Activated CD4-positive, alpha-beta T cell treated with anti-CD3 and anti-CD28 coated beads, Interleukin-10, Interleukin-2, amounts not matched to agents 100 ng/mL and 50 ng/mL, durations not matched to agents 16 hours and 8 hours (primary cell): ENCODE measurements at places on chromosomes 5 and 9.
A peak's percentile ranks its signal among the peaks of the same experiment; 100 is the strongest.

- DNase-seq: no peak
Observed at GRCh38 chr9:93622691-93623090, 46.3 kb downstream of the PHF2 start.

DNA sequence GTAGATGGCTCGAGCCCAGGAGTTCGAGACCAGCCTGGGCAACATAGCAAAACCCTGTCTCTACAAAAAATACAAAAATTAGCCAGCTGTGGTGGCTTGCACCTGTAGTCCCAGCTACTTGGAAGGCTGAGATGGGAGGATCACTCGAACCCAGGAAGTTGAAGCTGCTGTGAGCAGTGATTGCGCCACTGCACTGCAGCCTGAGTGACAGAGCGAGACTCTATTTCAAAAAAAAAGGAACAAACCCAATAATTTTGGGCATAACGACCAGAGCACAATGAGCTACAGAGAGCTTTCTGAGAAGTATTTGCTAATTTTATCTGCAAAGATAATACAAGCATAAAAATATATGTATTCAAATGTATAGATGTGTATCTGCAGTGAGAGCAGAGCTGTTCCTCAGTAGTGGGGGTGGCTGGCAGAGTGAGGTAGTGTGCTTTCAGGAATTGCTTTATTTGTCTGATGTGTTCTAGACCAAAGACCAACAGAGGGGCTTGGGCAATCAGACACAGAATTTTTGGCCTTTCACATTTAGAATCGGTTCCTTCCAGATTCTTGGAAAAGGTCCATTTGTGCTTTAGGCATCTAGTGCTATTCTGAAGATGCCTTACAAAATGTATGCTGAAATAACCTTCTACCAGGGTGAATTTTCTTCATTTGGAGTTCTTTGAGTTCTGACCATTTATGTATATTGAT, 5.2 kb downstream of the DOCK8 start:
- no peak for DNase-seq

DNA sequence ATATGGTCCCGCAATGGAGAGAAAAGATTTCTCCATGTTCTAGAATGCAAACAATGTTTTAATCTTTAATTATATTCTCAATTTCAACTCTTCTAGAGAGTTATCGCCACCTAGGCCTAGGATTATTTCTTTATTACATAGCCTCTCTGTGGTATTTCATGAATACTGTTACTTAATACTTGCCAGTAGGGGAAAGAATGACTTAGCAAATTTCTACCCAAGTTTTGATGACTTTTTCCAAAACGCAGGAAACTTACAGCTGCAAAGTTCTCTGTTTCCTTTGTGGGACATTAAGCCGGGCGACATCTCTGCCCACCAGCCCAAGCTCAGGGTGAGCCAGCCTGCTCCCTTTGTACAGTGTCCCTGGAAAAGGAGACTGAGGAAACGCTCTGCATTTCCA, 73.8 kb downstream of the MED27 start:
- DNase-seq: no peak

DNA sequence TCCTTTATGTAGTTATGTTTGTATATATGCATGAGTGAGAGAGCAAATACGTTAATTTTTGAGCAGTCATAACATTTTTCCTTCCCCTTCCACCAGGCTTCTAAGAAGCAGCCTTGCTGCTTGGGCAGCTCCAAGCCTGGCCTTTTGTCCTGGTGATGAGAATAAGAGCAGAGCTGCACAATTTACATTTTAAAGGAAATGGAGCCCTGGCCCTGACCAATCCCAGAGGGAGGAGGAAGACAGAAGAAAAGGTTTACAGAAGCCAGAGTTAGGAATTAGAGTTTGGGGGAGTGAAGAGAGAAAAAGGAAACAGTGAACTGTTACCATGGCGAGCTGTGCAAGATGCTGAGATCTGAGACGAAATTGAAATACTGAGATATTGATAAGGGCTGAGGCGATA, 25.3 kb upstream of the EFNA5 start:
- no peak for DNase-seq

DNA sequence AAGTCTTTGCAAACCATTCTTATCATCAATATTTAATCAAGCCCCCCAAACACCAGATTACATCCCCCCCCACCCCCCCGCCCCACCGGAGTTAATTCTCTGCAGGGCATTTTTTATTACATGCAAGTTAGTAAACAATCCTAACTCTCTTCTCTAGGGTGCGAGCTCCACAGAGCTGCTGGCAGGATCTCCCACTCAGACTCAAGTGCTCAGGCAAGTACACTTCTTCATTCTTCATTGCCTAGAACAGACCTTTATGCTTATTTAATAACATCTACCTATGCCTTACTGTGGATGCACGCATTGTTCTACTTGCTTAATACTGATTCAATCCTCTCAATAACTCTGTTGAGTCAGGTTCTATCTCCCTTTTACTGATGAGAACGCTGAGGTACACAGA, 9.9 kb downstream of the SAXO1 start:
- no peak for DNase-seq

GRCh38 chr9:5557606-5558587, 47.6 kb downstream of the PDCD1LG2 start:
- DNase-seq: peak; percentile 31
